ELR (cell line): ENCODE measurements at places on chromosomes 1 and 21.
A peak's percentile ranks its signal among the peaks of the same experiment; 100 is the strongest.

- DNase-seq = peak; percentile 43
Measured at GRCh38 chr1:203039609-203040512, 13.6 kb downstream of the PPFIA4 start.

DNA sequence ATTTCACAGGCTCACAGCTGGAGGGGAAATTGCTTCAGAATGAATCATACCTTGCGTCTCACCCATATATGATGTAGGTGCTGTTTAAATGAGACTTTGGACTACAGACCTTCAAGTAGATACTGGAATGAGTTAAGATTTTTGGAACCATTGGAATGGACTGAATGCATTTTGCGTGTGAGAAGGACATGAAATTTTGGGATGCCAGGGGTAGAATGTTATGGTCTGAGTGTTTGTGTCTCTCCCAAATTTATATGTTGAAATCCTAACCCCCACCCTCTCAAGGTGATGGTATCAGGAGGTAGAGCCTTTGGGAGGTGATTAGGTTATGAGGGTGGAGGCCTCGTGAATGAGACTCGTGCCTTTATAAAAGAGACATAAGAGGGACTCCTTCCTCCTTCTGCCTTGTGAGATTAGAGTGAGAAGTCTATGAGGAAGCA lies 41.4 kb downstream of the KCNK1 start:
- DNase-seq = no peak

- DNase-seq = peak; percentile 17
Measured at GRCh38 chr1:25369241-25369640, 31.1 kb downstream of the TMEM50A start.

DNA sequence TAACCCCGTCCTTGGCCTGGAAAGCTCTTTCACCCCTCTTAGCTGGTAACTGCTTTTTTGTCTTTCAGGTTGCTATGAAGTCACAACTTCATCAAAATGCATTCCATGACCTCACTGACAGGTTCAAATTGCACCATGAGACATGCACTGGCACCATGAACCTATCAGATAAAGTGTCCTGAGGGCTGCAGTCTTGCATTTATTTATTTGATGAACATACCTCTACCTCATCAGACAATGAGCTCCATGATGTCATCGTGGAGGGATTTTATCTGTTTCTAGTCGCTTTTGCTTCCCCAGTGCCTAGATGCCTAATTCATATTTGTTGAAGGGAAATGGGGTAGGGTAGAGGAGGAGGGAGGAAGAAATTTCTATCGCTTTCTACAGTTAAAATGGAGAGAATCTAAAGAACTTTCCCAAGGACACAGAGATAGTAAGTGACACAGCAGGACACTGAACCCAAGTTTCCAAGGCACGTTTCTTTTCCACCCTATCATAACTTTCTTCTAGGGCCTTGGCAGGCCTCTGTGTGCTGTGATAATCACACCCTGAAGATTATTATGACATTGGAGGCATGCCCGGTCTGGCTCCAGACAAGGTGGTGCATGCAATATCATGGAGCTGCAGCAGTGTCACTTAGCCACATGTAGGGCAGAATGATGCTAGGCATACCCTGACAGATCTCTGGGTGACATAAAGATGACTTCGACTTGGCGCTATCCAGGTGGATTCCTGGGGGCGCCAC lies 69.5 kb downstream of the CD58 start:
- DNase-seq = no peak

DNA sequence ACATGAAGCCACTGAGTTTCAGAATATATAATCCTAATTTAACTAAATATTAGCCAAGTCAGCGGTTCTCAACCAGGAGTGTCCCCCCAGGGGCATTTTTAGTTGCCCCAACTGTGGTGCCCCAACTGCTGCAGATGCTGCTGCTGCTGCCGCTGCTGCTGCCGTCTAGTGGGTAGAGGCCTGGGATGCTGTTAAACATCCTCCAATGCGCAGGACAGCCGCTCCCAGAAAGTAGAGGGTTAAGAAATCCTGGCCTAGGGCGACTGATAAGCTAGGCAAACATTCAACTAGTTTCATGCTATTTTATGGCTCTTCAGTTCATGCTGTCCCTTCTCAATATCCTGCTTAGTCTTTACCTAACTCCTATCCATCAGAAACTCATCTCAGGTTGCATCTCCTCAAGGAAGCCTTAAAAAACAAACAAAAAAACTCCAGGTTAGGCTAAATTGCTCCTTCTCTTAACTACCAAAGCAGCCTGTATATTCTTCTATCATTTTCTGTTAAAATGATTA lies 9.9 kb upstream of the DCAF6 start:
- no peak for DNase-seq

DNA sequence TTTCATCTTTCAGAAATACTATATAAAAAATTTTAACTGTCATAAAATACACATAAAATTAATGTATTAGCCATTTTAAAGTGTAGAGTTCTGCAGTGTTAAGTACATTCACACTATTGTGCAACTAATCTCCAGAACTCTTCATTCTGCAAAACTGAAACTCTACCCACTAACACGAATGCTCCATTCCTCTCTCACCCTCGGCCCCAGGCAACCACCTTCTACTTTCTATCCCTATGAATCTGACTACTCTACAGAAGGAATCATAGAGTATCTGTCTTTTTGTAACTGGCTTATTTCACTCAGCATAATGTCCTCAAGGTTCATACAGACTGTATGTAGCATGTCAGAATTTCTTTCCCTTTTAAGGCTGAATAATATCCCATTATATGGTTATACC lies 43.4 kb downstream of the LTN1 start:
- no peak for DNase-seq

DNA sequence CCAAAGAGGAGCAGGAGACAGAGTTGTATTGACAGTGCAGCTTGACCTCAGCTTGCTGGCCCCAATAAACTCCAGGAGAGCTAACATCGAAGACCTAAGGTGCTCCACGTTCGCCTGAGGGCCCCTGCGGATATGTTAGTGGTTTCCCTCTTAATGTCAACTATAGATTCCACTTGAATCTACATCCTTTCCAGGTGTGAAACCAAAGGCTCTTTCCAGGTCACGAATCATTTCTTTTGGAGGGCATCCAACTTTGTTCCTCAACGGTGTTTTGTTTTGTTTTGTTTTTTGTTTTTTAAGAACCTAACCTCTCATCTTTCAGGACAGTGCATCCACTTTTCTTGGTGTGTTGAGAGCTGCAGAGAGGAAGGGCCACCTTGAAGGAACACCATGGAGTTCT lies 267.6 kb upstream of the SGIP1 start:
- peak; percentile 52 for DNase-seq

GRCh38 chr1:36642802-36643201 lies 160.1 kb upstream of the CSF3R start:
- DNase-seq = no peak

DNA sequence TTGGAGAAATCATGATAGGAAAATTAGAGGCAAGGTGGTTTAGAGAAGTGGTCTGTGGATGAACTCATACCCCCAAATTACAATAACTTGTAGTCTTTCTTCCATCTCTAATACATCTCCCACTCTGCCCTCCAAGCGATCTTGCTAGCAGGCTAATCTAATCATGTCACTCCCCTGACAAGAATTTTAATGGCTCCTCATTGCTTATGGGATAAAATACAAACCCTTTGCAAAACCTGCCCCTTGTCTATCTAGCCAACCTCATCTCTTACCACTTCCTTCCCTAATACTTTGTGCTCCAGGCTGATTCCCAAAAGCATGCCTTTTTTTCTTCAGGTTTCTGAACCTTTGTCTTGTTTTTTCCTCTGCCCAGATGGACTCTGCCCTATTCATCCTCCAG lies 71.3 kb upstream of the LRRN2 start:
- no peak for DNase-seq

- DNase-seq = peak; percentile 64
Measured at GRCh38 chr1:79193211-79194079, 186.9 kb upstream of the ADGRL4 start.

- peak; percentile 95 for DNase-seq
Measured at GRCh38 chr1:19765623-19766022, 34.1 kb downstream of the TMCO4 start.

- peak; percentile 50 for DNase-seq
Measured at GRCh38 chr1:153919876-153920852, 2.6 kb downstream of the GATAD2B start.

- DNase-seq = no peak
Measured at GRCh38 chr1:201281573-201281972, 1.7 kb upstream of the PKP1 start.

DNA sequence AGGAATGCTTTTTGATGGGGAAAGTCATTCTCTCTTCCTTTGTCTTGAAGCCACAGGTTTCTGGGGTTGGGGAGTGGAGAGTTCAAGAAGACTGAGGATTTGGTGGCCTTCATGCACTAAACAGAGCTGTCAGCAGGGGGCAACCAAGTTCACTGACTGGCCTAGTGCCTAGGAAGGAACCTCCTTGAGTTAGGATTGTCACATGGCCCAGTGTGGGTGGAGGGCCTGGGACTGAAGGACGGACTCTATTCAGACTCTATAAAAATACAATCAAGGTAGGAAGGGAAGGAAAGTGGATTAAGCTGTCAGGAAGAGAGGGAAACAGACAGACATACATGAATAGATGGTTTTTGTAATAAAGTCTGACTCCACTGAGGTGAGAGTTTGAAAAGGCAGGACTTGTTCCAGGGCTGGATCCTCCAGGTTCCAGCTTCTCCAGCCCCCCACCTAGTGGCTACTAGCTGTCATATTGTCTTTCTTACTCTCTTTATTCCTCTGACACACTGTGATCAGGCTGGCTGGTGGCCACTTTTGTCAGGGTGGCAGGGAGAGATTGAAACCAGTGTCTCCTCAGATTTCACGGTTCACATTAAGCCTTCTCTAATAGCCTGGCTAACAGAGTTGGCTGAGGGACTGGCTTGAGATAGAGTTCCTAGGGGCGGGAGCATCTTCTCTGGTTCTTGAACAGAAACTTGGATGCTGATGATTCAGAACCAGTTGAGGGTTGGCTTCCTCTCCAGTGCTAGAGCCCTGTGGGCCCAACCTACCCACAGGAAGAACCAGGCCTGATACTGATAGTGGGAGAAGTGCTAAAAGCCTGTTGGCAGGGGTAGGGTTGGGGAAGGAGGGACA lies 4.1 kb upstream of the SH3BGRL3 start:
- DNase-seq = peak; percentile 94

DNA sequence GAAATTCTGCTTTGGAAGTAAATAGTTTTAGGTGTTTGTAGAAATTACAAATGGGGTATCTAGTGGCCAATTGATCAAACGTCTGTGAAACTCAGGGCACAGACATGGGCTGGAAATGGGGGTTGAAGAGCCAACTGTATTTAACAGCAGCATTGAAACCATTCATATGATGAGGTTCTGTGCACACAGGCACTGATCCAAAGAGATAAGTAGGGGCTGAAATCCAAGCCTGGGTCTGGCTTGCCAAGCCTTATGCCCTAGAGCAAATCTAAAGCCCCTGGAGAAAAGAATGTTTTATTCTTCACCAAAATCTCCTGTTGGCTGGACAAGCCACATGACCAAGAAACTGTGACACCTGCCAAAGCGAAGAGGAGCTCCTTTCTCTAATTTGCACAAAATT lies 67.6 kb upstream of the ST6GALNAC5 start:
- no peak for DNase-seq

DNA sequence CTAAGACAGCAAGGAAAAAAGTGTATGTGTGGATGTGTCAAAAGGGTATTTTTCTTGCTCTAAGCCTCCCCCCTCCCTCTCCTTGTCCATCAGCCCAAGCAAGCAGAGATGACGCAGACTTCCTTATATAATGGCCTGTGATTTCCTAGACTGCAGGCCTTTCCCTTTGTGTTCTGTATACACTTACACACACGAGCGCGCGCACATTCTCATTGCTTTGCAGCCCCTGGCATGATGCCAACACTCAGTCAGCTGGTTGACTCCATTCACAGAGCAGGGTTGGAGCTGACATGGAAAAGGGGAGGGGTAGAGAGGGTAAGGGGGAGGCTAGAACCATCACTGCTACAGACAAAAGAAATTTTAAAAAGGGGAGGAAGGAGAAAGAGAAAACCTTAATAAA lies 41.8 kb downstream of the GATAD2B start:
- peak; percentile 91 for DNase-seq

DNA sequence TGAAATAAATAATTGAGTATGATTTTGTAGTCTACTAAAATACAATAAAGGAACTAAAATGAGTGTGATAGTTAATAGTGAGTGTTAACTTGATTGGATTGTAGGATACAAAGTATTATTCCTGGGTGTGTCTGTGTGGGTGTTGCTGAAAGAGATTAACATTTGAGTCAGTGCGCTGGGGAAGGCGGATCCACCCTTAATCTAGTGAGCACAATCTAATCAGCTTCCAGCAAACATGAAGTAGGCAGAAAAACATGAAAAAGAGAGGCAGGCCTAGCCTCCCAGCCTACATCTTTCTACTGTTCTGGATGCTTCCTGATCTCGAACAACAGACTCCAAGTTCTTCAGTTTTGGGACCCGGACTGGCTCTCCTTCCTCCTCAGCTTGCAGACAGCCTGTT lies 1716.6 kb downstream of the MRPL39 start:
- DNase-seq = no peak

GRCh38 chr21:29187944-29188343 lies 57.5 kb downstream of the MAP3K7CL start:
- peak; percentile 94 for DNase-seq

GRCh38 chr1:171352554-171352953 lies 38.6 kb downstream of the FMO4 start:
- no peak for DNase-seq

DNA sequence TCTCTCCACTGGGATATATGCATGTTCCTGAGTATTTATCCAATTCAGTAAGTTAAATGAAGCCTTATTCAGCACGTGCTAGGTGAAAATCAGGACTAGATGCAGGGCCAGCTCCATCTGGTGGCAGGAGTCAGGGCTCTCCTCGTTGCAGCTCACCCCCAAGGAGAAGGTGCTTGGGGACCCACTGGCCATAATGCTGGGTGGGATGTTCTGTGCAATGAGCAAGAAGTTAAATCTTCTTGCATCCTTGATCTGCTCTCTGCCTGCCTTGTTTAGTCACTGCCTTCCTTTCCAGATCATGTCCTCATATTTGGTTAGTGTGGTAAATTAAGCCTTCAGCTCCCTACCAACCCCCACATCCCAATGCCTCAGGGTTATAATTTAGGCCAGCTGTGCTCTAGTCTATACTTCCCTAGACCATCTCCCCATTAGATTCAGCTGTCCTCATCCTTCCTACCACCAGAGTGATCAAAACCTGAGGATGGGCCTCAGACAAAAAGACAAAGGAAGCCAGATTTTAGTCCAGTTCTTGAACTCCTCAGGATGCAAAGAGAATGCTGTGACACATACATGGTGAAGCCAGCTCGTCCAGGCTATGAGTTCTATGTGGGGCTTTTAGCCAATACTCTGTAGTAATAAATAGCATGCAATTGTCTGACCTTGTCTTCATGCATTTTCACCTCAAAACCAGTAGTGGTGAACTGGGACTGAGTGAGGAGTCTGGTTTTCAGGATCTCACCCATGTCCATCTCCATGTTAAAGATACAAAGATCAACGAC lies 55.9 kb downstream of the SEC16B start:
- peak; percentile 56 for DNase-seq
